ENCODE measurements at places on chromosomes 6 and 20.

DNA sequence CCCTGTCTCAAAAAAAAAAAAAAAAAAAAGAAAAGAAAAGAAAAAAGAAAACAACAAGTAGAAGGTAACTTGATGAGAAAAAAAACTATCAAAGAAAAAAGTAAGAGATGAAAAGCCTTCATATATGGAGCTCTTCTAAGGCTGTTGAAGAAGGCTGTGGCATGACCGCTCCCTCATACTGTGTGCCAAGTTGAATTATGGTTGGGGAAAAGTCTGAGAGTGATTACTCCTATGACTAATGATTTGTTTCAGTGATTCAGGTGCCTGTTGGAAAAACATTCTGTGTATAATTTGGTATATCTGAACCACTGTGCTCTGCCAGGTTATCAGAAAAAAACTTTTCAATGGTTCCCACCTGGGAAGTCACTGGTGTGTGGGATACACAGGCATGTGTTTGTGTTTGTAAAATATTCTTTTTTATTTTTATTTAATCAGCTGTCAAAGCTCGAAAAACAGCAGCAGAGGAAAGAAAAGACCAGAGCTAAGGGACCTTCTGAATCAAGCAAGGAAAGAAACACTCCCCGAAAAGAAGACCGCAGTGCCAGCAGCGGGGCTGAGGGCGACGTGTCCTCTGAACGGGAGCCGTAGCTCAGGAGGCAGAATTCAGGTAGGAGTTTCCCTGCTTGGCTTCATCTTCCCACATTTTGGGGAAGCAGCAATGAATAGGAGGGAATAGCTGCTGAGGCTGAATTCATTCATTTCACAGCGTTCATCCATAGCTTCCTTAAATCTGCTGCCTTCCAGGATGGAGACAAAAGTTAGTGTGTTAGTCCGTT is 69.7 kb upstream of the SCP2D1 start:
- no peak for DNase-seq

GRCh38 chr20:36017048-36017951 is 48.9 kb downstream of the CNBD2 start:
- DNase-seq = no peak

GRCh38 chr6:4568138-4568537 is 208.1 kb upstream of the CDYL start:
- DNase-seq = no peak

DNA sequence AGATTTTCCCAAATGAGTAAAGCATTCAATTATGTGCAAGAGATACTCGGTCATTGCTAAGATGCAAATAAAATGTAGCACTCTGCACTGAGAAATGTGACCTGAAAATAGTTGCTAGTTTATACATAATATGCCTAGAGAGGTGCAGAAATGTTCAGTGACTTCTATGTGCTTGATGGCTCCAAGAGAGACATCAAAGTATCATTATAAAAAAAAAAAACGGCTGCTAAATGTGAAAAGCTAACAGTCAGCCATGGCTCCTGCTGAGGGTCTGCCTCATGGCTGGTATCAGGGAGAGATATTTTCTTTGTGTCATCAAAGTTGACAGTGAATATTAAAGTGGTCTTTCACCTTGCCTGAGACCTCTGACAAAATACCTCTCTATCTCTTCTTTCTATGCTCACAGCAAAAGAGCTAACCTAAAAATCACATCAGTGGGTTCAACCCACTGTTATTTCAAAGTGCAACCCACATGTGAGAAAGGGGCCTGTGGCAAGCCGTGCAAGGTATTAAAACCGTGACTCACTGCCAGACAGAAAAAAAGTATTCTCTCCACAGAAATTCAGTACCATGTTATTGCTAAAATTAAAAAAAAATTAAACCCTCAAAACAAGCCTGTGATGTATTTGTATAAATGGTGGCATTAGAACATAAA is 259.0 kb downstream of the HIVEP2 start:
- peak; percentile 9 for DNase-seq

DNA sequence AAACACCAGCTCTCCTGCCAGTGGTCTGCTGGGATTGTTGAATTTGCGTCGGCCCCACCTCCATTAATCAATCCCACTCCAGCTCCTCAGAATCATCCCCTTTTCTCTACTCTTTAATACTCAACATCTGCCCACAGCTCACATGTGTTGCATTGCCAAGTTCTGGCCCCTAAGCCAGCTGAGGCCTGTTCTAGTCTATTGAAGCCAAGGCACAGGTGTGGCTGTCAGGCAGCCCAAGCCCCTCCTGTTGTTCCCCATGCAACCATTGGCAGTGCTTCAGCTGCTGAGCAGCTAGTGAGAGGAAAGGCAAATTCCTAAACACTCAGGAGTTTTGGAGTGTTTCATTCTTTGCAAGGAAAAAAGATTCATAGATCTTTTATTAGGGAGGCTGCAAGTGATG is 128.0 kb upstream of the NT5E start:
- DNase-seq = no peak

DNA sequence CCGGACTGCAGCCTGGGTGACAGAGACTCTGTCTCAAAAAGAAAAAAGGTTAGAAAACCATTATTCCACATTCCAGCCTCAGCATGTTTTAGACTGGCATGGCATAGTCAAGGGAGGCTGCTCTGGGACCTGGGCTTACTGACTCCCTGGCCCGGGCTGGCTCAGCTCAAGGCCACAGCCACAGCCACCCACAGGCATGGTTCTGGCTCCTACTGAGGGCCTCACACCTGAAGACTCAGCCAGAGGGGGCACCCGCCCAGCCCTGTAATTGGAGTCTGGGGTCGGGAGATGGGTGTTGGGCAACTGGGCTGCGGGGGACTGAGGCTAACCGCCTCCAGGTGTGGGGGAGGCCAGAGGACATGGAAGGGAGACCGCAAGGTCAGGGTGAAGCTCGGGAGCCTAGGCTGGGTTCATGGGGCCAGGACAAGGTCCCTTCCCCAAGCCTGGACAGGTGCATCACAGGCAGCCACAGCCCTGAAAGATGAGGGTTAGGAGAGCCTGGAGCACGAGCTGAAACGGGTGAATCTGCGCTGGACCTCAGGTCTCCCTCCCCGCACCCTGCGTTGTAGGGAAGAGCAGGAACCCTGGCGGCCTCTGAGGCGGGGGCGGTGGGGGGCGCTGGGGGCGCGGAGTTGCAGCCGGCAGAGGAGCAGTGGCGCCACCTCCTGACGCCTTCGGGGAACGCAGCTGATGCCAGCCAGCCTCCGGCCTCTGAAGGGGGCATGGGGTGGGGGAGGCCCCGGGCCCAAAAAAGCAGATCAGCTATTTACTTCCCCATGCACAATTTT is 67.7 kb upstream of the SRSF6 start:
- DNase-seq = no peak

DNA sequence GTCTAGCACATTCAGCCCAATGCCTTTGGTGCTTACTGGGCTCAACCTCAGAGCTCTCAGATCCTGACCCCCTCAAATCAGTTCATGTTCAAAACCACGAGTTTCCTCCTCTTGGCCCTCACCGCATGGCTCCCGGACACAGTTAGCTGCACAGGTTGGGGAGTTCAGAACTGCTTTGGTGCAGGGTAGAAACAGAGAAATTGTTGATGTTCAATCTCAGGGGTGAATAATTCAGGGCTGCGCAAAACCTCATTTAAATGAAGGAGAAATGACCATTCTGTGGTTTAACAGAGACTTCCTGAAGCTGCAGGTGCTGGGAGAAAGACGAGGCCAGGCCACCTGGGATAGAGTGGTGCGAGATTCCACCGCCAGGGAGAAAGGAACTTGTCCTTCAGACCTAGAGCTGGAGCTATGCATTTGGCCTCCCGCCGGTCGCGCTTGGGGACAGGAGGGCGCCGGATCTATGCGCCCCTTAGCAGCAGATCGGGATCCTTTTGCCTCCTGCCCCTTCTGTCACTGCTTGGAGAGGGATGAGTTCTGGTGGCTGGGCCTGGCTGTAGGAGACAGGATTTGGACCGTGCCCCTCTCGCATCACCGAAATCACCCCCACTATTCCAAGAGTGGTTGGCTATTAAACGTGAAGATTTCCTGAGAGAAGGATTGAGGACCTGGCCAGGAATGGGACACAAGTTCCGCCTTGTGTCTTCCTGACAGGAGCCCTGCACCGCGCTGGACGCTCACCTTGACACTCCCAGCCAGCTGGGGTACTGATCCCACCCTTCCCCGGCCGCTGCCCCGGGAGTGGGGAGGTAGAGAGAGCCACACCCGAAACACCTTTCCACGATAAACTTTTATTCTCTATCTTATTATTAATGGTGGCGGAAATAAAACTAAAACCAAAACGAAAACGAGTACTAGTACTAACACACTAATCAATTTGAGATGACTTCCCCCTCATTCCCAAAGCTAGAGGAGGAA is 767 bp upstream of the PAX1 start:
- DNase-seq = no peak

GRCh38 chr20:37131486-37131885 is 35.7 kb upstream of the RBL1 start:
- no peak for DNase-seq

- no peak for DNase-seq
These were observed 208.3 kb downstream of the PTPRK start for GRCh38 chr6:128311944-128312570.

DNA sequence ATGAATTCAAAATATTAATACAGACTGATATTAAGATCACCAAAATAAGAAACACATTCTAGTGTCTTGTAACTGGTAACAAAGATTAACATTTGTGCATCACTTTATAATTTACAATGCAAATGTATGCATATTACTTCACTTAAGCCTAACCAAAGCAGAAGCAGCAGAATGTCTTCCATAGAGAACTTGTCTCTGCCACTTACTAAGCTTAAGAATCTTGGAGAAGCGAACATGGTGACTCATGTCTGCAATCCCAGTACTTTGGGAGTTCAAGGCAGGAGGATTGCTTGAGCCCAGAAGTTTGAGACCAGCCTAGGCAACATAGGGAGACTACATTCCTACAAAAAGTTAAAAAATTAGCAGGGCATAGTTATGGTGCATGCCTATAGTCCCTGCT is 18.8 kb downstream of the AK9 start:
- DNase-seq = no peak

Data from activated T-cell treated with anti-CD3 and anti-CD28 coated beads for 48 hours (primary cell).